T47D (cell line): ENCODE measurements at places on chromosomes 12 and 14.

DNA sequence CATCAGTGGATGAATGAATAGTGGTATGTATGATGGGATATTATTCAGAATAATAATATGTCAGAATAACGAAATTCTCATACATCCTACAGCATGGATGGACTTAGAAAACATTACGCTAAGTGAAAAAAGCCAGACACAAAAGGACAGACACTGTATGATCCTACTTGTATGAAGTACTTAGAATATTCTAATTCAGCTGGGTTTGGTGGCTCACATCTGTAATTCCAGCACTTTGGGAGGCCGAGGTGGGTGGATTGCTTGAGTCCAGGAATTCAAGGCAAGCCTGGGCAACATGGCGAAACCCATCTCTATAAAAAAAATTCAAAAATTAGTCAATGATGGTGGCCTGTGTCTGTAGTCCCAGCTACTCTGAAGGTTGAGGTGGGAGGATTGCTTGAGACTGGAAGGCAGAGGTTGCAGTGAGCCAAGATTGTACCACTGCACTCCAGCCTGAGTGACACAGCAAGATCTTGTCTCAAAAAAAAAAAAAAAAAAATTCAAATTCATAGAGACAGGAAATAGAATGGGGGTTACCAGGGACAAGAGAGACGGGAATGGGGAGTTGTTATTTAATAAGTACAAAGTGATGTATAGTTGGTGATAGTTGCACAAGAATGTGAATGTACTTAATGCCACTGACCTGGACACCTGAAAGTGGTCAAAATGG lies 132.3 kb downstream of the CHST11 start:
- DNase-seq: no peak

GRCh38 chr14:51513281-51513680 lies 138.4 kb upstream of the FRMD6 start:
- DNase-seq: no peak

GRCh38 chr12:92403210-92404175 lies 257.8 kb upstream of the BTG1 start:
- DNase-seq: no peak

DNA sequence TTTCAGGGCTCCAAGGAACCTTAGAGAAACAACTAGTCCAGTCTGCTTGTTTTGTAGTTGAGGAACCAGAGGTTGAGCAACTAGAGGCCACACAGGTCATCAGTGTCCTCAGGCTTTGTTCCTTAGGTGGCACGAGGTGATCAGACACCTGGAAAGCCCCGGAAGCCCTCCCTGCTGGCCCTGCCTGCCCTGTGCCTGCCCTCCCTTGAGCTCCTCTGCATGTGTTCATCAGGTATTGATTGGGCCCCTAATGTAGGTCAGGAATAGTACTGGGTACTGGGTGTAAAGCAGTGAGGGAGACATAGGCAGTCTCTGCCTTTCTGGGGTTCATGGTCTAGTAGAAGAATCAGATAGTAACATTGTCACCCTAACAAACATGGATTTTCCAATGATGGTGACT lies 114.3 kb downstream of the TSPAN9 start:
- DNase-seq: no peak

DNA sequence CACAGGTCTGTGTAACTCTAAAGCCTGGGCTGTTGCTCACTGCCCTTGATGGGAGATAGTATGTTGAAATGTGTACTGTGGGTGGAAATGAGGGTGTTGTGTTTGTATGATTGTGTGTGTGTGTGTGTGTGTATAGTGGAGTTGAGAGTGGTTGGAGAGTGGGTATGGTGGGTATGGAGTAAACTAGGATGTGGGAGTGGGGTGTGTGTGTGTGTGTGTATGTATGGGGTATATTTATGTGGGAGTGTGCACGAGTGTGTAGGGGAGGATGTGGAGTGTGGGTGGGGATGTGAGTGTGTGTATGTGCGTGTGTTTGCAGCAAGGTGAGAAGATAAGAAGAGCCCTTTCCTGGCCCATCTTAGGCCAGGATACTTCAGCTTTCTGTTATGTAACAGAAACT lies 22.3 kb downstream of the RPH3A start:
- DNase-seq: no peak

GRCh38 chr12:47878918-47879481 lies 25.8 kb downstream of the VDR start:
- no peak for DNase-seq

DNA sequence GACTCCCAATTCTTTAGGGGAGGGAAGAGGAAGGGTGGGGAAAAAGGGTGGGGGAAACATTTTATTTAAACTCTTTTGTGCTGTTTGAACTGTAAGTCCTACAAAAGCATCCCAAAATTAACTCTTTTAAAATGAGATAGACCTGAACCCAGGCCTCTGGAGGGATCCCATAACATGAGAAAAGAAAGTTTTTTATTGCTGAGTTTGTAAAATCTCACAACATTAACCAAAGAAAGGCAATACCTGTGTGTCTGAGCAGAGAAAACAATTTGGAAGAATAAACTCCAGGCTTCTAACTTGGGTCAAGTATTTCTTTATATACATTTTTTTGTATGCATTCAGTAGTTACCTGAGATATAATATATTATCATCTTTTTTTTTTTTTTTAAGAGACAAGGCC lies 107.1 kb downstream of the KSR2 start:
- DNase-seq: no peak

DNA sequence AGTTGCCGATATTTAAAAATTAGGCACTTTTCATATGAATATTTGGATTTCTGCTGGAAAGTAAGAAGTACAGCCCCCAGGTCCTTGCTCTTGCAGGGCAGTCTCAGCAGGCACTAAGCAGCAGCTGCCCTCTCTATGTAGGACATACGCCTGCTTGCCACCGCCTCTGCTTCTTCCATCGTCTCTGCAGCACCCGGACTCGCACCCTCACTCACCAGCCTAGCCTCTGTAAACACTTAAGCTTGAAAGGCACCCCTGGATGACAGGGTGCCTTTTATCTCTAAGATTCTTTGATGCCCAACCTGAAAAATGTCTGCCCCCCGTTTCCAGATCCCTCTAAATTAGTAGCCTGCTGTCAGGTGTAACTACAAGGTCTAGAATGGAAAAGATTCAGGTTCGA lies 19.0 kb downstream of the OTUB2 start:
- DNase-seq: no peak

DNA sequence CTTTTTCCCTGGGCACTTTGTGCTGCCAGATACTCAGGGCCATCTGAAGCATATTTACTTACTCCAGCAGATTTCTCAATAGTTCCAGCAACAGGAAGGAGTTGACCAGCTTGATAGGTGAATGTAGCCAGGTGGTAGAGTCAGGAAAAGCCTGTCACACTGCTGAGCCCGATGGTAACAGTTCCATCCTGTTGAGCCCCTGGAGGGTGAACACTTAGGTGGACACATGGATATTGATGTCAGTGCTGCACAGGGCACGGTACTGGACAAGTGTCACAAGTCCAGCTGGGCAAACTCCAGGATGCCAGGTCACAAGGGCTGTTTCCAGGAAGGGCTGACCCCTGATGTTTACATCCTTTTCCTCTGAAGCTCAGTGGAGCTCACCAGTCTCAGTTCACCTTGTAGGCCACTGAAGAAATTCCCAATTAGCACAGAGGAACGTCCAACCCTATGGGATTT lies 2.3 kb upstream of the SMOC1 start:
- no peak for DNase-seq

- DNase-seq: no peak
These were observed 58.7 kb downstream of the ST8SIA1 start for GRCh38 chr12:22275843-22276242.

DNA sequence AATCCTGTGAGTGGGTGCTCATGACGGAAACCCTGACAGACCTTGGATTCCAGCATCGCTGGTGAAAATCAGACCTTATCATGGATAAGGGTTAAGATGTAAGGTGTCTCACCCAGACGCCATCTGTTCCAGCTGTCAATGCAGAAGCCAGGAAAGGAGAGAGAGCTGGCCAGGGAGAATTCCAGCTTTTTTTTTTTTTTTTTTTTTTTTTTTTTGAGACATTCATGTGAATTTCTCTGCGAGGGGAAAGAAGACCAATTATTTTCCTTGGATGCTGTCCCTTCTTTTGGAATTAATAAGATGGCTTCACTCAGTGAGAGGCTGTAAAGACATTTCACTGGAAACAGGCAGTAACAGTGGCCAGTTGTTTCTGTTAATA lies 1.8 kb downstream of the TRAF3 start:
- DNase-seq: no peak
